ELF-1 (cell line): ENCODE measurements at places on chromosomes 7 and 10.

DNA sequence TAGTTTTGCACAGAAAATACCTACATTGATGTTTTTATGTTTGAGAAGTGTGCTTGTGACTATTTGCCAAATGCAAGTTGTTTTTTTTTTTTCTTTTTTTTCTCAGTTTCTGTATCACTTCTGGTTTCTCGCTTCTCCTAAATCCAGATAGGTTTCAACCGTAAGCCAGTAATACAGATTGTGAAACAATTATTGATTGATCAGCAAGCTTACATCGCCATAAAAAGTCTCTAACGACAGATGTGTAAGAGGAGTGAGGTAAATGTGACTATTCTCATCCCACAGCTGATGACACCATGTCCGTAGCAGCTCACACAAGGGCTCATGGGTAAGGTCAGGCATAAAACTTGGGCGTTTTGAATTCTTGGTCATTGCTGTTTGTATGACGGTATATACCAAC lies 202.8 kb upstream of the AKR1E2 start:
- no peak for DNase-seq

DNA sequence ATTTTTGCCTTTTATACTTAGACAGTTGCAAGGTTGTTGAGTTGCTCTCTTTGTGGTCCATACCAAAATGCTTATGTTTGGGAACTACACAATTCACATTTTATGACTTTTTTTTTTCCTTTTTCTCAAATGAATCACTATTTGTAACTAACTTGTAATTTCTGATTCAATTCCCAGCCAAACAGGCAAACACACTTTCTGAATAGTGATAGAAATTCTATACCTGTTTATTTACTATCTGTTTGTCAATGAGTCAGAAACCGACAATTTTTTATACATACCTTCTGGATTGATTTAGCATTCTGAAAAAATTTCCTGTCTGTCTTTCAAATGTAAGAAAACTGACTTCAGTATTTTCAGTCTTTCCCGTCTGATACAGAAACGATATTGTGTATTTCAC lies 69.1 kb downstream of the MBL2 start:
- no peak for DNase-seq

GRCh38 chr7:92973974-92974373 lies 137.6 kb upstream of the CDK6 start:
- no peak for DNase-seq

DNA sequence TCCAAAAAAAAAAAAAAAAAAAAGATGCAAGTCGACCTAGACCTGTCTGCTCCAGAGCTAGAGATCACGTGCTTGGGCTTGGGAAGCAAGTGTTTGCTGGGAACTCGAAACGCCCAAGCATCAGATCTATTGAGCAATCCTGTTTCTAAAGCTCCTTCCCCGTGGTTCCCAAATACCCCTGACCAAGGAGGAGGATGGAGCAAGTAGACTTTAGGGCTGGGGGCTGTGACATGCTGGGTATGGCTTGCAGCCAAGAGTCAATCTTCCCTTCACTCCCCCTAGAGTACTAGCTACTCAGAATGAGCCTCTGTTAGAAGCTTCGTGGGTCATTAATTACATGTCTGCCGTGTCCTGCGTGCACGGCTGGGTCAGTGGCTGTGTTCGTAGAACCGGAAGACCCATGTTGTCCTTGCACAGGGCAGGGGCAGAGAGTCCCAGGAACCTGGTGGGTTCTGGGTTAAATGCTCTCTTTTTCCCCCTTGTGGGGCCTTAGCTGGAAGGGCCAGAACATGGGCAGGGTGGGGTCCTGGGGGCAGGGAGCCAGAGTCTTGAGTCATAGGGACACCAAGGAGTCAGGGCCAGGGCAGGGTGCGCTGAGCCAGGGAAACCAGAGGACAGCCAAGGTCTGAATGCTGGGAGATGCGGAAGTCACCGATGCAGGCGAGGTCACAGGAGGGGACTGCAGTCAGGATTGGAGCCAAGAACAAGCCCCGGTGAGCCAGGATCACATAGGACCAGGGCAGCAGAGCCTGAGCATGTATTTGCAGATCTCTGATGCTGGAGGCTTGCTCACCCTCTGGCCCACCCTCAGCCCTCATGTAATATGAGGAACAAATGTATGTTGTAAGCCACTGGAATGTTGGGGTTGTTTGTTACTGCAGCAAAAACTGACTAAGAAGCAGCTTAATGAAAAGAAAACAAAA lies 34.6 kb upstream of the TPST1 start:
- no peak for DNase-seq

- DNase-seq = no peak
These were observed 283.1 kb upstream of the NRP1 start for GRCh38 chr10:33617381-33618080.

DNA sequence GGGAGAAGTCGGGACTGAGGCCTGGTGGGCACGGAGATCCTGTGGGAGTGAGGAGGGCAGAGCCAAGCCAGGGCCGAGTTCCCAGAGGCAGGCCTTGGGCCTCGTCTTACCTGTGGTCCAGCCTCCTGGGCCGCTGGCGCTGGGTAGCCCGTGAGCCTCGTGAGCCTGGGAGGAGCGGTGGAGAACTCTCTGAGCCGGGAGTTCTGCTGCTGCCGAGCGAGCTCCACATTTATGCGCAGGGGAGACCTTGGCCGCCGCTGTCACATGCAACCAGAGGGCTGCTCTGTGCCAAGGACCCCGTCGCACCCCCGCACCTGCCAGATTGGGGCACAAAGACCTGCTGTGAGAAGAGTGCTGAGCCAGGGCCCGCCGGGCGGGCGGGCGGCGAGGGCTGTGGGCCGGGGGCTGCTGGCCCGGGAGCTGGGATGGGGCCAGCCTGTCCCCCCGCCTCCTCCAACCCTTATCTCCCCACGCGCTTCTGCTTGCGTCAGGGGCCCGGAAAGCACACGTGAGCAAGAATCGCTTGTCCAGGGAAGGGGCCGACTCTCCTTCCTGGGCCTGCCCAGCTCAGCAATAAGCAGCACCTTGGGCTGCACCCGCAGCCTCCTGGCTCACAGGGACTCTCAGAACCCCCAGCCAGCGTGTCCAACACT lies 10.2 kb downstream of the VENTX start:
- DNase-seq = no peak

GRCh38 chr10:133123746-133124356 lies 36.1 kb downstream of the ADGRA1 start:
- DNase-seq = no peak

GRCh38 chr7:131330299-131330698 lies 2.6 kb downstream of the MKLN1 start:
- DNase-seq = no peak

GRCh38 chr10:112911206-112911605 lies 38.8 kb upstream of the TCF7L2 start:
- no peak for DNase-seq

DNA sequence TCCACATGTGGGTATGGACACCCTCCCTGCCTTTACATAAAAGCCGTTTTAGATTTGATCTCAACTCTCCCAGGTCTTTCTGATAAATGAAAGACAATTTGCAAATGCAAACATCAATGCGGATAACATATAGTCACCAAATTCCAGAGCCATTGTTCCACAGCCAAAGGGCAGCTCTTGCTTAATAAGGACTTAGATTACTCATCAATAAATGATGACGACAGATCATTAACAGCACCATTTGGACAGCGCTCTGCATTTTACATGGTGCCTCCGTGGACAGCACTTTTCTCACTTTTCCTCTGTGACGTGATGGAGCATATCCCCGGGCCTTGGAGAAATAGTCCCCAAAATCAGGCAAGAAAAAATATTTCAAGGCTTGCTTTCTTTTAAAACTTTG lies 370.3 kb upstream of the CELF2 start:
- DNase-seq = no peak

DNA sequence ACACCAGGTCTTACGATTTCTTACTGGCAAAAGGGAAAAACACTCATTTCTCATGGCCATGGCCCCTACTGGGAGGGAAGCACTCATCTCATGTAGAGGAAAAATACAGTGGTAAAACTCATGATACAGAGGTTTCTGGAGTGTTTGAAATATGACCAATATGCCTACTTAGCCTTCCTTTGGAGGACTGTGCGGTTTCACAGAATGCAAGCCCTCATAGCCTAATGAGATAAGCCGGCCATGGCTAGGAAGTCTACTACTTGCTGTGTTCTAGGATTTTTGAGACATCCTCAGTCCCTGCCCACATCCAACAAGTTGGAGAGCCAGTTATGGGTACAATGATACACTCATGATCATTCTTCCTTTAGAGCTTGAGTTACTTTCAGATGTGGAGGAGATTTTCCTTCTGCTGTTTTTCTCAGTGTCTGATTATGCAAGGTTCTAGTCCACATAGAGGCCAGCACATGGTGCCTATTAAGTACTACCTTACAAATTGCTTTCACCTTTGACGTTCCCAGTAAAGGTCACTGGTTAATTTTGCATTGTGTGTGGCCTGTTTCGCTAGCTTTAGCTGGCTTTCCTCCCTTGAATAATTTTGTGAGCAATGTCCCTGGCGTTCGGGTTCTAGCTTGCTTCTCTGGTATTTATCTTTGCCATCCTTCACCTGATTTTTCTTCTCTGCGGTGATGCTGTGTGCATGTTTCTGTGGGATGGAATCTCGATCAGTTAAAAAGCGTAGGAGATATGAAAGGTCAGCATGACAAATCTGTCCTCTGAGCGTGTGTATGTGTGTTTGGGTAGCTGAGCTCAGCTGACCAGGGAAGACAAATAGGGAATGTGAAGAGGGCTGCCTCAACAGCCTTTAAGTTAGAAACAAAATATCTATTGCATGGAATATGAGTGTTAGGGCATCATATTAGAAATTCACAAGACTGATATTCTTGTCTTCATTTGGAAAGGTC lies 295.4 kb downstream of the LRMDA start:
- DNase-seq = no peak

DNA sequence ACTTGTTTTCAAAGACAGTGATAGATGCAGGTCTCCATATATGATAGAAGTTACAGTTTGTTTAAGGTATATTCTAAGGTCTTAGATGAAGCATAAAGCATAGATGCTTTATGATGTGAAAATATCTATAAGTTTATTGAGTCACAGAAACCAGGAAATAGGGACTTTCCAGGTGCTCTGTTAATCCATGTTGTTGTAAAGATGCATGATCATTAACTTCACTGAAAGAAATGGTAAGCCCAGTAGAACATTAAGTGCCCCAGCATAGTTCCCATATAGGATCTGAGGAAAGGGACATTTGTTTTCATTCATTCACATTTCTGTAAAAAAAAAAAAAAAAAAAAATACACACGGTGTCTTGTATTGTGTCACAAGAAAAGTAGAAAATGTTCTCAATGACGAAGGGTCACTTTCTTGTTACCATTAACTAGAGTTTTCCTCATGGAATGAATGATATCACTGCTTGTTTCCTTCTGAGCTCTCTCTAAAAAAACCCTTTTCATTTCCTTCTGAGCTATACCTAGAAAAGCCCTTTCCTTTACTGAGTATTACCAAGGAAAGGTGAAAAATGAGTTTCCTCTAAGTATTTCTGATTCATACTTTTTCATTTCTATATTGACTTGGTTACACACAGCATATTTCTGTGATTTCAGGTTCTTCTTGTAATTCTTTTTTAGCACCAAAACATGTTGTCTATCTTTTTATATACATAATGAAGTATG lies 105.2 kb downstream of the MACC1 start:
- no peak for DNase-seq

DNA sequence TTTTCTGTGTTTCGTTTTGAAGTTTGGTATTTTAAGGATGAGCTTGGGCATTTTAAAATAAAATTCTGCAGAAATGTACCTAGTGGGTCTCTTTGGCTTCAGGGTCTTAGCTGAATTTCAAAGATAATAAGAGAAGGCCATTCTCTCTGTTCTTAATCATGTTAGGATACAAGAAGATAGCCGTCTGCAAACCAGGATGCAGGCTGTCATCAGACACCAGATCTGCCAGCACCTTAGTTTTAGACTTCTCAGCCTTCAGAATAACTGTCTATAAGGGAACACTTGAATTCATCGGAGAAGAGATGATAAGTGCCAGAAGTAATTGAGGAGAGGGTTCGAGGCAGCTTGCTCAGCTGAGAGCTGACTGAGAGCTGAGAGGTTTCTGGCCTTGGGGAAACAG lies 202.1 kb downstream of the REEP3 start:
- no peak for DNase-seq

DNA sequence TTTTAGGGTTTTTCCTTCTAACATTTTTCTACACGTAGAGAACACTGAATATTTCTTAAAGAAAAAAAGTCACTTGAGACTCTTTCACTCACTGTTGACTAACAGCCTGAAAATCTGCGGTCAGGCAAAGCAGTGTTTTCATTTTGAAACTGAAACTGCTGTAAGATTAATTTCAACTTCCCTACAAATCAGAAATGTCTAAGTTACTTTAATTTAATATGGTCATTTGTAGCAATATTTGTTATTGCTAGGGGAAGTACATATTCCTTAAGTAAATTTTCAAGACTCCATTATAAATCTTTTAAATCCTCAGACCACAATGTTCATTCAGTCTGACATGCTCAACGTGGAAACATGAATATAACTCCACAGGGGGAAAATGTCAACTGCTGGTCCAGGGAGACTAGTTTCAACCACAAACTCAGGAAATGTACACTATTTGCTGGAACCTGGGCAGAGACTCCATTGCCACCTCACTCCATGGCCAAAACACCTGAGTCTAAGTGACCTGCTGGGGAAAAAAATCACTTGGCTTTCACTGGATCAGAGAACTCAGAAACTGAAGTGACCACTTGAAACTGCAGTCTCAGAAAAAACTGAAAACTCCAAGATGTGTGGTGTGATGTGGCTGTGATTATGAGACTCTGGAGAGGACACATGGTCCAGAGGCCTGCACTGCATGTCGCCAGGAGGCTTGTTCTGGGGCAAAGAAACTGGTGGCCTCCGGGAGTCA lies 161.2 kb downstream of the TAX1BP1 start:
- DNase-seq = no peak
